Stimulated activated CD8-positive, alpha-beta memory T cell treated with anti-CD3 and anti-CD28 coated beads, Interleukin-15, amount 100 ng/mL, for 1 hour (primary cell): ENCODE measurements at places on chromosomes 4 and X.

GRCh38 chr4:139770361-139770760 is 104.7 kb downstream of the MGST2 start:
- DNase-seq: no peak

DNA sequence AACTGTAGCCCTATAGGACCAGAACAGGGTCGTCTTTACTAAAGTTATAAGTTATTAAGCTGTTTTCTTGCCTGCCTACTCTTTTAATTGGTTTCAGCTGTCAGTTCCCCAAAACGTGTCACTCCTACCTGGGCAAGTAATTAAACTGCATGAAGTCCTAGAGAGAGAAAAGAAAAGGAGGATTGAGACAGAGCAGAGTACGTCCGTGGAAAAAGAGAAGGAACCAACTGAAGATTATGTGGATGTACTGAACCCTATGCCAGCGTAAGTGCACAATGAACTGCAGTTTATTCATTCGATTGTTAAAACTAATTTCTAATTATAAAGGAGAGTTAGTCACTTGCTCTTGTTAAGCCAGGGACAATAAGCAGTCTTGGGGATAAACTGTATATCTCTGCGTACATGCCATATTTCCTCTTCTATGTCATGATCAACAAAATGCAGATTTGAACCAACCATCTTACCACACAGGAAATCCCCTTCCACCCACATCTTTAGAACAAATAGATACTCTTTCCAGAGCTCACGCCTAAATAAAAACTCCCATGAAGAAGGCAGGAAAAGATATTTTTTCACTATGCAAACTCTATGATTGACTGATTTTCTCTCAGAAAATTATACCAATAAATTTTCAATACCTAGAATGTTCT is 22.8 kb downstream of the STAP1 start:
- no peak for DNase-seq

DNA sequence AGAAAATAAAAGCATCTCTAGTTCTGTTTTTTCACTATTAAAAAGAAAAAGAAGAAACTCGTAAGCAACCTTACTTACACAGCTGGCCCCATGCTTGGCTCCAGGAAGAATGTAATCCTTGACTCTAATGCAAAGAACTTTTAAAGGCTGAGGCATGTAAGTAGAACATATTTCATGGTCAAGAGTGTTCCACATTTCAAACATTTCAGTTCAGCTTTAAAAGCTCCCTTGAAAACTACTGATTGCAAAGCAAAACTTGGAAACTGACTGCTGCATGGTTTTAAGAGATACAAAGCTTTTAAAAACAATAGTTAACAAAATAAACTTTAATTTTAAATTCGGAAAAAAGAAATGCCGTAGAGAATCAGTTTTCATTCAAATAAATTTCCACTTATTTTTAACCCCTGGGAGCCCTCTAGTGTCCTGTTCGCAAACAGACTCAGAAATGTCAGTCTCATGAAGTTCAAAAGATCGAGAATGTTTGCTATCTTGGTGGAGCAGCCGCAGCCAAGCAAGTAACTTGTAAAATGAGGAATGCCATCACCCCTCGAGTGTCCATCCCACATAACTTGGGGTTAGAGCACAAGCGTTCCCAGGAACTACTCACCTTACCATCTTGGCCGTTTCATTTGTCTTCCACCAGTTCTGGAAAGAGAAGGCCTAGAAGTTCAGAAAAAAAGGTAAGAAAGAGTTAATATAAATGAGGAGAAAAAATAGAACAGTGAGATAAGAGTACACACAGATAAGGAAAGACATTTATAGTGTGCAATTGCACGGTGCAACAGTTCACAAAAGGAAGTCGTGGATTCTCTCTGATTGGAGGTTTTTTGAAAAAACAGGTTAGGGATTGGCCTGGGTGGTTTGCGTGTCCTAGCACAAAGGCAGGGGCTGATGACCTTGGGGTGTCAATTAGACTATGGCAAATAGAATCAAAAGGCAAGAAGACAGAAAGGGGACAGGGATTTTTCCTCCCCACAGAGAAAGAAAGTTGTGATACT is at the start of gene GASK1B:
Gene GASK1B, minus strand, starts transcription at position 765 of the 998 bp plus-strand sequence. CDS start 1,650 bp downstream, outside the sequence.
- no peak for DNase-seq

- DNase-seq: no peak
Measured at GRCh38 chrX:103215425-103215991, 600 bp downstream of the BEX4 start.

DNA sequence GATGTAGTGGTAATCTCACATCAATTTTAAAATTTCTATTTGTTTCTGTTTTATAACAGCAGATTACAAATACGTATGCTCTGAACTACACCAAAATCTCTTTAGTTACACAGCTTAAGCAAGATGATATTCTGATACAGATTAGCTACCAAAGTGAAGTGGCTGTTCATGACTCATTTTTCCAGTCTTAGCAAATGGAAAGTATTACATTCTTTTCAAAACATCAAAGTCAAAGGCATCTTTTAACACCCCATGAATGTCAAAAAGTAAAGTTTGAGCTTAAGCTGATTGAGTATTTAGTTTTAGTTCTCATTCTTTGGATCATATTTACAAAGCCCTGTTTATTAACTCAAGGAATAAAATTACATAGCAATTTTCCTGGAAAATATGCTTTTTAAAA is 6.6 kb upstream of the HPGDS start:
- no peak for DNase-seq

DNA sequence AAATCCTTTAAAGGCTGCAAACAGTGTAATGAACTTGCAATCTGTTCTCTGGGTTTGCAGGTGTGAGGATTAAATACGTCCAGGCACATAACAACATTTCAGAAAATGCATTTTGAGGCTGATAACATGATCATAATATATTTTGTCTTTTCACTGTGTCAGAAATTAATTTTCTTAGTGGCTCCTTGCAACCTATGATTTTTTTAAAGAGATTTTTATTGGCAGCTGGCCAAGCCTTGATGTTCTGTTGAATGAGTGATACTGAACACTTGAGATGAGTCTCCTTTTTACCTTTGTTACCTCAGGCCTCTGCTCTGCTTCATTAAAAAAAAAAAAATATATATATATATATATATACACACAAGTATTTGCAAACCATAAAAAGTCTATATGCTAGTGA is 68.2 kb upstream of the TENM3 start:
- no peak for DNase-seq

- no peak for DNase-seq
Measured at GRCh38 chrX:69387567-69388487, 116.3 kb upstream of the NALF2 start.

- no peak for DNase-seq
Measured at GRCh38 chr4:68152411-68152810, 22.7 kb upstream of the TMPRSS11F start.

GRCh38 chrX:69014200-69014599 is 151.1 kb downstream of the PJA1 start:
- no peak for DNase-seq

GRCh38 chr4:17066236-17066635 is 167.8 kb upstream of the LDB2 start:
- DNase-seq: no peak

GRCh38 chrX:43643201-43643600 is 12.9 kb upstream of the MAOA start:
- no peak for DNase-seq

- DNase-seq: no peak
Measured at GRCh38 chrX:119870626-119871131, 854 bp downstream of the RNF113A start.

- DNase-seq: no peak
Measured at GRCh38 chr4:11427121-11427996, 1.3 kb downstream of the HS3ST1 start.

GRCh38 chr4:5940470-5941203 is 47.8 kb upstream of the CRMP1 start:
- DNase-seq: no peak

GRCh38 chrX:154411981-154412340 is 622 bp downstream of the TAFAZZIN start:
- DNase-seq: no peak

GRCh38 chrX:131918839-131919238 is 104.3 kb upstream of the STK26 start:
- DNase-seq: no peak

DNA sequence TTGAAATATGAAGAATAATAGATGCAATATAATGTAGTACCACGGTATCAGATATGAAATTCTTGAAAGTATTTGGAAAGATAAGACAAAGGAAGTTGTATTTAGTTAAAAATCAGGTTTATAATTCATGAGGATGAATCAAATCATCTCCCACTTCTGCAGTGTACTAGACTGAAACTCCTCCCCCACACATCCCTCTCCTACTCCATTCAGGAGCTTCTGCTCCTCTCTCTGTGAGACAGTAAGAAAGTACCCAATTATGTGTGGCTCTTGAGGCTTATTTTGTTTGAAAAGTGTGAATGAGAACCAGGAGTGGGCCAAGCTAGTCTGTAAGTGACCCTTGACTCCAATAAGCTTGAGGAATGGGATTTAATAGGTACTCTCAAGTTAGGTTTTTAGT is 9.5 kb downstream of the SLAIN2 start:
- no peak for DNase-seq

DNA sequence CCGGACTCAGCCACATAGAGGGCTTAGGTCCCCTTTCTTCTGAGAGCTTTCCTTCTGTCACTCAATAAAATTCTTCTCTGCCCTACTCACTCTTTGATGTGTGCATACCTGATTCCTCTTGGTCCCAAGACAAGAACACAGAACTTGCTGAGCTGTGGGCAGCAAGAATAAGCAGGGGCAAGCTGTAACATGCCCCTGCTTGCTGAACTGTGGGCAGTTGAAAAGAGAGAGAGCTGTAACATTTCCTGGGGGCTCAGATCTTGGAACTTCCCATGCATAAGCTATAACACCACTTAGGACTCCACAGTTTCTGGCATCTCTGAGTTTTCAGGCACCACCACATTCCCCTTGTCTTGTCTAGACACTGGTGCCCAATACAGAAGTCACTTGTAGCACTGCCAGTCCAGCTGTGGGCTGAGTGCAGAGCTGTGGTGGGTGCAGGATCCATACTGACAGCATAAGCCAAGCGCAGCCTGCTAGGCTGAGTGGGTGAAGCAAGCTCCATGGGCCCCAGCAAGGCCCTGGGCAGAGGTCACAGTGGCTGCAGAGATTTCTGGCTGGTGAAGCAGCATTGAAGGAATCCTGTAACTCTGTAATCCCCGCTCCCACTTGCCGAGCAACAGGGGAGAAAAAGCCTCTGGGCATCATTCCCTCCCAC is 241.2 kb downstream of the PCDH10 start:
- DNase-seq: no peak

GRCh38 chr4:155908187-155909139 is 5.0 kb downstream of the TDO2 start:
- no peak for DNase-seq

- DNase-seq: no peak
Measured at GRCh38 chr4:54505362-54505761, 152.4 kb upstream of the KIT start.

DNA sequence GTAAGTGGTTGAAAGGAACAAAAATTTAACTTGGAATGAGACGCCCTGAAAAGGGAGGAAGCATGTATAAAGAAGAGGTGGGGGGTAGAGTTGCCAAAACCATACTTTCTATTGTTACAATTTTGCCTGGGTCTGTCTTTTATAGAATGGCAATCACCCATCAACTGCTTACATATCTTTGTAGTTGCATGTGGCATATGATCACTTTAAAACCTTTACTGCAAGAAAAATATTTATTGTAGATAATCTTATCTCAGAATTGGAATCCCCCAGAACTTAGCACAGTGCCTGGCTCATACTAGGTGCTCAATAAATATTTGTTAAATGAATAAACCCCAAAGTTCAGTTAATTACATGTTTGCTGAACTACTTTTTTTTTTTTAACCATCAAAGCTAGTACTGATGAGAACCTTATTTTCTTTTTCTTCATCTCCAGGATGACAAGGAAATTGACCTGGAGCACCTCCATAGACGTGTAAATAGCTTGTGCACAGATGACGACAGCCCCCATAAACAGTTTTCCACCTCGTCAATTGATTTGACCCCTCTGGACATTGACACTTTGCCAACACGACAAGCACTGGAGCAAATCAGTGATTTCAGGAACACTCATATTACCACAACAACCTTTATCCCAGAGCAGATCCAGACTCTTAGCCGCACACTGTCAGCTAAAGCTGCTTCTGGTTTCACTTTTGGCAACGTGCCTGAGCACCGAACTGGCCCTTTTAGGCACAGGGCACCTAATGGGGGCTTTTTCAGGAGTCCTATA is 56.7 kb upstream of the ATOH1 start:
- DNase-seq: no peak

DNA sequence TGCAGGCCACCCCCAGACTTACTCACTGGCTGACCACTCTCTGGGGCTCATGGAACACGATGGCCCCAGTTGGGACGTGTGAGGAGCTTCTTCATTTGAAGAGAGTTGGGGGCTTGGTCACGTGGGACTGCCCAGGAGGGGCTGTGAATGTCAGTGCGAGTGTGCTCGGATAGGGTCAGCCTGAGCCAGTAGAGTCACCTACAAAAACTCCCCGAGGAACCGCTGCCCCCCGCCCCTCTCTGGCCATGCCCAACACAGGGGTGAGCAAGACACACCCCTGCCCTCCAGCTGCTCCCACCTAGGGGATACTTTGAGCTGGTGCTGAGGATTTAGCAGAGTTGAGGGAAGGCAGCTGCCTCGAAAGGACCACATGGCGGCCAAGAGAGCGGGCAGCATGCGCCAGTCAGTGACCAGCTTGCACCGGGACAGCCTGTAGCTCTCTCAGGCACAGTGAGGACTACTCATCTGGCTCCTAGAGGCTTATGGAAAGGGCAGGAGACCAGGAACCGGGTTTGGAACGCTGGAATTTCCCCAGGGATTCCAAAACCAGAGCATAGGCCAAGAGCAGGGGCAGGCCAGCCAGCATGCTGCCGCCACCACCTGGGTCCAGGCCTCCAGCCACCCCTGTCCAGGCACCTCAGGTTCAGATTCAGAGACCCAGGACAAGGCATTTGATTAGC is 8.4 kb downstream of the PNMA6E start:
- DNase-seq: no peak

GRCh38 chrX:16516232-16516876 is 133.6 kb upstream of the S100G start:
- DNase-seq: no peak

DNA sequence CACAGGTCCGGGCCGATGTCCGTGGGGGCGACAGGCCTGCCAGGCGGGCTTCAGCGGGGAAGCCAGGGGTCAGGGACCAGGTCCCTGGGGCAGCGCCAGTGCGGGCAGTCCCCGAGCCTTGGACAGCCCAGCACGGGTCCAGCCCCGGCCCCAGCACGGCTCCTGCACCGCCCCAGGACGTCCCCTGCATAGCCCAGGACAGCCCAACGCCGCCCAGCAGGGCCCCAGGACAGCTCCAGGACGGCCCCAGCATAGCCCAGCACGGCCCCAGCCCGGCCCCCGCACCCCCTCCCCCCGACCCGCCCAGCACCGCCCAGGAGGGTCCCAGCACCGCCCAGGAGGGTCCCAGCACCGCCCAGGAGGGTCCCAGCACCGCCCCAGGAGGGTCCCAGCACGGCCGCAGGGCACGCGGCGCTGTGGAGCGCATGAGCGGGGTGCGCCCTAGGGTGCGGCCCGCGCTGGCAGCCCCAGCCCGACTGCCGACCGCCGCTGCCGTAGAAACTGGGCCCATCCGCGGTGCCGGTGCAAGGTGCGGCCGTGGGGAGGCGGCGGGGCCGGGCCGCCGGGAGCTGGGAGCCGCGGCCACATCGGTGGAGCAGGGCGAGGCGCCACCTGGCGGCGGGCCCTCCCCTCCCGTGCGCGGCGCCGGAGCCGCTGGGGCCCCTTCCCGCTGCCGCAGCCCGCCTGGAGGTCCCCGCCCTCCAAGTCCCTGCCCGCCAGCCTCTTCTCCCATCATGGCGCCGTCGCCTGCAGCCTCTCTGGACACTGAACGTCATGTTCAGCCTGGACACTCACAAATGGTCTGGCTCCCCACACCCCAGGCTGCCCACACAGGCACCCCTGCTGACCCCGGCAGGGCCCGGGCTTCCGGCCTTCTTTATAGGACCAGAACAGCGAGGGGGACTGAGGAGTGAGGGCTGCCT is 106.8 kb upstream of the NKX1-1 start:
- no peak for DNase-seq
